ENCODE measurements at places on chromosomes 12 and 14.

DNA sequence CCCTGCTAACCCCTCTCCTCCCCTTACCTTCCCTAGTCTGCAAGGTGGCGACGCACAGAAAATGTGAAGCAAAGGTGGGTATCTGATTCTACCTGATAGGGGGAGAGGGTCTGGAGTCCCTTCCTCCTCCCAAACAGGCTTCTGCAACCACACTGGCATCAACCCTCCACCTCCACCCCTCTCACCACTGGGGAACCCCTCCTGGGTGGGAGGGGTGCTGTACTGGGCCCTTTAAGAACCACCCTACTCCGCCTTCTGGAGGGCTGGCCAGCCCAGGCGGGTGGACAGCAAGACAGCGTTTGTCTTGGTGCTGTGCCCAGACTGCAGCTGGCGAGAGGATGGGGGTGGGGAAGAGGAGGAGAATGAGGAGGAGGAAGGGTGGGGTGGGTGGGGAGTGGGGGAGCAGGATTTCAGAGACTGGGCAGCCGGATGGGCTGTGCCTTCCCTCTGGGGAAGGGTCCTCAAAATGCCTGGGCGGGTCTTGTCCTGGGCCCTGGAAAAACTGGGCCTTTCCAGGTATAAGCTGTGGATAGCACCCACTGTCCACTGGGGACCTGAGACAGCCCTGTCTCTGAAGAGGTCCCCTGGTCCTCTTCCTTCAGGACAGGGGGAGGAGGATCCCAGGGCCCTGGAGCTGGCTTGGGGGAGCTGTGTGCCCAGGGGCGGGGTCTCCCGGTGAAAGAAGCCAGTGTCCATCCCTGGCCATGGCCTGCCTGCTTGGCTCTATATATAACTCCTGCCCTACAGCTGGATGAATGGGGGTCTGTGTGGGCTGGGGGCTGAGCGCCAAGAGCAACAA, 2.8 kb downstream of the TNS2 start:
- no peak for DNase-seq

DNA sequence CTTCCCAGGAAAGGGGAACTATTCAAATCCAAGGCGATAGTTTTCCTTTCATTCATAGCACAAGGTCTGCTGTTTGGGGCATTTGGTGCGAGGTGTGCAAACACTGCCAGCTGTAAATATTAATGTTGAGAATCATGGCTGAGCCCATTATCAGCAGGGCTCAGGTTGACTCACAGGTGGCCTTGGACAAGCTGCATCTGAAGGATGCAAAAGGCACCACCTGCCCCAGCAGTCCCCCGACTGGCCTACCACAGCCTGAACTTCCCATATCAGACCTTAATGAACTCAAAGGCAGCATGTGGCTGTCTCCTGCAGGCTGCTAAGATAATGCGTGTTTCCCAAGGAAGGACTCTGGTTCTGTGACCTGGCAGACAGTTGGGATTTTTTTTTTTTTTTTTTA, 93.3 kb upstream of the MAP1LC3B2 start:
- no peak for DNase-seq

GRCh38 chr14:31449971-31450610, 7.2 kb downstream of the DTD2 start:
- DNase-seq = no peak

- no peak for DNase-seq
Observed at GRCh38 chr12:27253347-27253746, 9.3 kb downstream of the STK38L start.

DNA sequence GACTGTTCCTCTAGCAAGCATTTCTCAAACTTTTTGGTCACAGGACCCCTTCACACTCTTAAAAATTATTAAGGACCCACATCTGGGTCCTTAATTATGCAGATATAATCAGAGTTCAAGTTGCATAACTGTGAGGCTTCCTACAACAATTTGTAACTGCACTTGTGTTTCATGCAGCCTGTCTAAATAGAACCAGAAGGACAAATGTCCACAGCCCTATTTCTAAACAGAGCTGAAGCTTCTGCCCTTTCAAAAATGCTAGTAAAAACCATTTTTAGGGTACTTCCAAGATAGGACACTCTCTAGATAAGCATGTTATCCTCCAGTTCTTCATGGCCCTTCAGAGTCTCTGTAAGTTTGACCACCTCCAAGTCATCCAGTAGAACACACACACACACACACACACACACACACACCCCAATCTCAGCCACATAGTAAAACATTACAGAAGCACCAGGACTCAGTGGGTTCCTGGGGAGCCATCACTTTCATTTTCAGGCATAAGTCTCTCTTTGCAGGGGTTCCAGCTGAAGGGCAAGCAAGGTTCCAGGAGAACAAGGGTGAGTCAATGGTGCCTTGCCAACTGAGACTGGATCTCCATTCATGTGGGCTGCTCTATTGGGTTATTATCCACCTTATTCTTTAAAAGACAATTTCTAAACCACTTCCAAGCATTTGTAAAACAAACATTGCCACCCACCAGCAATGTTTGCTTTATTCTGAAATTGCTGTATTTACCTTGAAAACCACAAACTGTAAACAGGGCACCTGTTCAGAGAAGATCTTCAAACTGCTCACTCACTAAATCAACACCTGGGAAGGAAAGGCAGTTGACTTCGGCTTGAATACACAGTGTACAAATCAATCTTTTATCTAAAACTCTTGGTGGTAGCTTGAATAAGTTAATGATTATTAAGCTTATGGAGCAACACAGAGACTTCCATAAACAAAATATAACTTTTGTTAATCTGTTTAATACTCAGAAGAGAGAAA, 64.1 kb downstream of the ITPR2 start:
- DNase-seq = no peak

- no peak for DNase-seq
Observed at GRCh38 chr12:107514887-107515445, 170.6 kb upstream of the PWP1 start.

- no peak for DNase-seq
Observed at GRCh38 chr14:77267937-77268699, 2.9 kb downstream of the NGB start.

GRCh38 chr12:80698256-80698655, 9.2 kb upstream of the MYF6 start:
- DNase-seq = no peak

- no peak for DNase-seq
Observed at GRCh38 chr12:28033538-28033915, 61.0 kb upstream of the PTHLH start.

- no peak for DNase-seq
Observed at GRCh38 chr12:113064395-113065125, 8.0 kb downstream of the DTX1 start.

DNA sequence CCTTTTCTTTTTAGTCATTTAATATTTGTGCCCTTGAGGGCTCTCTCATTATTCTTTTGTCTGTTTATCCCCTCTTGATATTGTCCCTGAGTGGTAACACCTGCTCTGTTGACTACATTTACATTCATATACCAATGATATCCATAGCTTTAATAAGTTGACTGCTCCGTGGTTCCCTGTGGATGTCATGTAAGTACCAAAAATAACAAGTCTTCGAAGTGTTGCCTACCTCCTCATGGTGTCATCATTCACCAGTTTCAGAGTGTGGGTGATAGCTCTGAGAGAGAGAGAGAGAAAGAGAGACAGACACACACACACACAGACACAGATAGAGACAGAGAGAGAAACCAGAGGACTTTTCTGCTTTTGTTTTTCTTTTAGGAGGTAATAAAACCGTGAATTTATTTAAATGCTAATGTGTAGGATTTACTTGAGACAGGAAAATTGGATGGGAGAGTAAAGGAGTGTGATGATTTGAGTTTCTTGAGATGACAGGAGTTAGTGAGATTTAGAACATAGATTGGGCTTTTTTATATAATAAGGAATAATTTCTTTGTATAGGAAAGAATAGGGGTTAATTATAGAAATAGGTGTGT, 52.2 kb downstream of the PAPOLA start:
- no peak for DNase-seq

DNA sequence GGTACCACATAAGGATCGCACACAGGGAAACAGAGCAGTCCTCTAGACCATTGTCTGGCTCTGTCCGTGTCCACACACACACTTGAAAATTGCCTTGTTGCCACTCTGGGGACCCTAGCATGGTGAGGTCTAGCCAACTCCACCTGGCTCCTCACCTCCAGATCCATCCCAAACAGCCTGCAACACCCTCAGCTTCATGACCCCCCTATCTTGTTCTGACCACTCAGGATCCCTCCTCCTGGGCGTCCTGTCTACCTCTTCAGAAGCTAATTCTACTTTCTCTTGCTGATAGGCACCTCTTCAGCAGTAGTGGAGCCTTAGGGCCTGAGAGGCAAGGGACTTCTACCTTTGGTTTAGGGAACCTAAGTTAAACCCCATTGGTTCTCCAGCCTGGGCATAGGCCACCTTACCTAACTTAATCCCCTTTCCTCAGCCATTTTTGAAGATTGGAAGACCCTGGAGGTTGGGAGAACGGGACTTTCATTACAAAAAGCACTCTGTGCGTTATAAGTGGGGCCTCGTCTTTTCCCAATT, 697 bp upstream of the HOXC5 start:
- no peak for DNase-seq

GRCh38 chr12:132881818-132882217, 5.6 kb downstream of the CHFR start:
- no peak for DNase-seq

DNA sequence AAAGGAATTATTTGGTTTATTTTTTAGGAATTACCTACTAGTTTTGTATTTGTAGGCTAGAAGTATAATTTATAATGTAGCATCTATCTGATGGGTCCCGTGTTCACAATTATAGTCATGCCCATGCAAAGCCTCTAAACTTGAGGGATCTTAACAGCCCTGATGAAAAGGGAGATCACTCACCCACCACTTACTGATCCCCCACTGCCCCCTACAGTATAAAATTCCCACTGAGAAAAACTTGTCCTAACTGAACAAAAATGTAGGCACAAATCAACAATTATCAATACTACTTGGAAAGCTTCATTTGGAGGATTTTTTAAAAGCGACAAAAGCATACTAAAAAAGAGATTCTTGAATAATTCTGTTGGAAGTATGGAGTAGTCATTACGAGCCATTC, 21.0 kb downstream of the WIF1 start:
- DNase-seq = no peak

DNA sequence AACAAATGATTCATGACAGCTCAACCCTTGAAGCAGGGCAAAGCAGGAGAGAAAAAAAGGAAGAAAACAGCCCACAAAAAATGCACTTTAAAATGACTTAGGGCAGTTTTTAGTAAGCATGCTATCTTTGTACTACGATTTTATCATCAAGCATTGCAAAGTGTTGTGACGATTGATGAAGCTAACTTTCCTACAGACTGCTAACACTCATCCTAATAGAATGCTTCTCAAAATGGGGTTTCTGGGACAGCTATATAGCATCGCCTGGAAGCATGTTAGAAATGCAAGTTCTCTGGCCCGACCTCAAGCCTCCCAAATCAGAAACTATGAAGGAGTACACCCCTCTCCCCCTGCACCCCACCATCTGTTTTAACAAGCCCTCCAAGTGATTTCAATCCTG, 256.4 kb downstream of the SSPN start:
- no peak for DNase-seq

GRCh38 chr12:8037947-8038346, 5.4 kb downstream of the FOXJ2 start:
- DNase-seq = no peak

DNA sequence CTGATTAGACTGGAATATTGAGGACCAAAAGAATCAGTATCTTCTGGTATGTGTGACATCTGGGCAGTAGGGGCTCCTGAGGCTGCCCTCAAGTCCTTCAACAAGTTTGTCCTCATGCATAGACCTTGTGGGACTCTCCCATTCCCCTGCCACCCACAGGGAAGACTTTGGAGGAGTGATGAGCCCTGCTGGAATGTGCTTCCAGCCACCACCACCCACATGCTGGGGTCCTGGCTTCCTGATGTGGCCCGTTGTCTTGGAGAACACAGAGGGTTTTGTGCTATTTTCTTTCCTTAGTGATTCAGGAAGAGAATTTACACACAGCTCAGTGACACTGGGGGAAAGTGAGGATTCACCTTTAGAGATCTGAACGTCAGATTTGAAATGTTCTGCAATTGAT, 29.2 kb upstream of the SEL1L start:
- DNase-seq = no peak

DNA sequence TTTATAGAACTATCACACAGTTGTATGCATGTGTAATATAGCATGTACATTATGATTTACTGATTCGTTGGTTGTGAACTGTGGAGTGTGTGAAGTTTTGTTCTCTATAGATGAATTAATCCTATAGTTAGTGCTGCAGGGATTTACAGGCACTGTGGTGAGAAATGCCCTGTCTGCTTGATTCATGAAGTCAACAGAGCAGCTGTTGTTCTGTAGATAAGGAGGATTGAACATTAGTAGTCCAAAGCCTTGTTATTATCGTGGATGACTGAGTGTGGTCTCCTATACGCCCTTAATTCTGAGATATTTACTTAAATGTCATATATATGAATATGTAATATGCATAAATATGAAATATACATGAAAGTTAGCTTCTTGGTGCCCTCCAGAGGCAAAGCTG, 98.3 kb downstream of the DNAH10 start:
- DNase-seq = no peak

Data from activated CD4-positive, alpha-beta T cell treated with anti-CD3 and anti-CD28 coated beads, Interleukin-2, amount 50 U/mL, for 24 hours (primary cell).